T-cell (primary cell): ENCODE measurements at places on chromosomes 16 and 17.

- H3K4me1 ChIP-seq: peaks cover 3% of the 10 kb centered on the region
- DNase-seq: peak; percentile 79
- no peaks in the 10 kb centered on the region for H3K36me3 ChIP-seq
- no peaks in the 10 kb centered on the region for H3K27me3 ChIP-seq
Measured at GRCh38 chr16:15055141-15056053, 477 bp downstream of the NTAN1 start.

DNA sequence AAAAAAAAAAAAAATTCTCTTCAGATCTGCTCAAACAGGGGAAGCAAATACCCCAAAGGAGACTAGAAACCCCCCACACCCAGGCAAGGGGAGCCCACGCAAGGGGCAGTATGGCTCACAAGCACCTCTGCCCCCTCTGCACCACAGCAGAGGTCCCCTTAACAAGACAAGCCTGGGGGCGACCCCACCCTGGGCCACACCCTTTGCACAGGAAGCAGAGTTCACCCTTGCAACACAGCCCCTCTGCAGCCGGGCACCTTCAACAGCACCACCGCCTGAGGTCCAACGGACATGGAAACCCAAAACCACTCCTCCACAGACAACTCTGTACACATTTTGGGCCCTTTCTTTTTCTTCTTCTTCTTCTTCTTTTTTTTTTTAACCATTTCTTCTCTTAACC lies 12.8 kb downstream of the AXIN1 start:
- no peak overlapping the region for H3K27ac ChIP-seq
- no peak overlapping the region for H3K4me3 ChIP-seq
- peaks cover 3% of the 10 kb centered on the region for H3K36me3 ChIP-seq

DNA sequence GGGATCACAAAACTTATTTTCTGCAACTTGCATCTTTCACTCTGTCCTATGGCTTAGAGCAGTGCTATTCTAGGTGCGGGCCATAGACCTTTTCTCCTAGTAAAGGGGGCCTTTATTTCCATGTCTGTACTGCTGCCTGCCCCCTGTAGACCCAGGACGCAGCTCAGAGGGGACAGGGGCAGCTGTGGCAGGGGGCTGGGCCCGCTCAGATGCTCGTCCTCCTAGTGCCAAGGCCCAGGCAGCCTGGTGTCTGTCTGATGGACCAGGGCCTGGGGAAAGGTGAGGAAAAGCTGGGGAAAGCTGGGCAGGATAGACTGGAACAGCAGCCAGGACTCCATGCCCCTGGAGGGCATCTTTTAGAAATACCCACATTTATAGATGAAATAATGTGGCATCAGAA lies 25.6 kb downstream of the VAC14 start:
- H3K27me3 ChIP-seq: no peaks in the 10 kb centered on the region
- DNase-seq: no peak
- H3K36me3 ChIP-seq: peaks cover 8% of the 10 kb centered on the region
- no peak overlapping the region for H3K27ac ChIP-seq

DNA sequence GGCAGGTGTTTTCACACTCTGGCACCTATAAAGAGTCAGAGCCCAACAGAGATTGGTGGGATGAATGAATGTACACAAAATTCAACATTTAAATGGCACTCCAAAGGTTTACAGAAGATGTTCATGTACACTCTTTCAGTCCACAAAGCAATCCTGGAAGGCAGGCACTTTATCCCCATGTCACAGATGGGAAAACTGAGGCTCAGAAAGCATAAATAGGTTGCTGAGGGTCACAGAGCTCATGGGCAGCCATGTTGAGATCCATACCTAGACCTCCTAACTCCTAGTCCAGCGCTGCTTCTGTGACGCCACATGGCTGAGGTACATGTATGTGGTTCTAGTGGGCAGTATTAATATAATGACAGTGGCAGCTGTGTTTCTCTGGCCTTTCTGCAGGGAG lies 157.7 kb upstream of the LHX1 start:
- H3K27ac ChIP-seq: no peak overlapping the region
- no peaks in the 10 kb centered on the region for H3K36me3 ChIP-seq
- no peaks in the 10 kb centered on the region for H3K4me1 ChIP-seq
- H3K27me3 ChIP-seq: peaks cover 50% of the 10 kb centered on the region
- no peak for DNase-seq

- no peaks in the 10 kb centered on the region for H3K27me3 ChIP-seq
- H3K4me1 ChIP-seq: peaks cover 32% of the 10 kb centered on the region
- H3K27ac ChIP-seq: peak overlapping the region; percentile 100
- DNase-seq: peak; percentile 53
Measured at GRCh38 chr17:45160447-45161287, 1.0 kb upstream of the HEXIM2 start.

- no peak overlapping the region for H3K27ac ChIP-seq
- H3K36me3 ChIP-seq: no peaks in the 10 kb centered on the region
- no peaks in the 10 kb centered on the region for H3K27me3 ChIP-seq
- H3K4me3 ChIP-seq: no peak overlapping the region
- H3K4me1 ChIP-seq: peaks cover 4% of the 10 kb centered on the region
- no peak for DNase-seq
Measured at GRCh38 chr16:11639925-11640899, 28.0 kb upstream of the SNN start.

GRCh38 chr16:27311448-27311830 lies 2.3 kb upstream of the IL4R start:
- peaks cover 35% of the 10 kb centered on the region for H3K4me1 ChIP-seq
- no peak overlapping the region for H3K27ac ChIP-seq
- peaks cover 3% of the 10 kb centered on the region for H3K27me3 ChIP-seq
- H3K36me3 ChIP-seq: no peaks in the 10 kb centered on the region
- no peak overlapping the region for H3K4me3 ChIP-seq

GRCh38 chr17:37720989-37721388 lies 23.9 kb downstream of the HNF1B start:
- H3K36me3 ChIP-seq: no peaks in the 10 kb centered on the region
- DNase-seq: no peak
- H3K4me3 ChIP-seq: no peak overlapping the region

GRCh38 chr17:51189162-51189561 lies 23.0 kb downstream of the NME2 start:
- no peak overlapping the region for H3K4me3 ChIP-seq
- no peaks in the 10 kb centered on the region for H3K36me3 ChIP-seq
- H3K27me3 ChIP-seq: no peaks in the 10 kb centered on the region
- H3K4me1 ChIP-seq: no peaks in the 10 kb centered on the region

DNA sequence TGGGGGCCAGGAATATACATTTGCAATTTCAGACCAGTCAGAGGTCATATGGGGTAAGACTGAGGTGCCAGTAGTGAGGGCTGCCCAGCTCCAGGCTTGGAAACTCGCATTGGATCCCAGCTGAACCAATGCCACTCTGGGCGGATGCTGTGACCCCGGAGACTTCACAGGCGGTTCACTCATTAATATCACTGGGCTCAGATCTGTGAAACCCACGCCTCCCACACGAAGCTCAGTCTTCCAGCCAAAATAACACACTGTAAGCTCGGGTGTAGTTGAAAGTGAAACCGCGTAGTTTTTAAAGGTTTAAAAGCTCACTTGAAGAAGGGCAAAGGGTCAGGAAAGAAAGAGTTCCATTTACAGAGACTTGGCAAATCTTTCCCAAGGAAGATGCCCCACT lies 254.8 kb downstream of the FOXL1 start:
- no peaks in the 10 kb centered on the region for H3K36me3 ChIP-seq
- H3K27ac ChIP-seq: no peak overlapping the region
- DNase-seq: no peak

DNA sequence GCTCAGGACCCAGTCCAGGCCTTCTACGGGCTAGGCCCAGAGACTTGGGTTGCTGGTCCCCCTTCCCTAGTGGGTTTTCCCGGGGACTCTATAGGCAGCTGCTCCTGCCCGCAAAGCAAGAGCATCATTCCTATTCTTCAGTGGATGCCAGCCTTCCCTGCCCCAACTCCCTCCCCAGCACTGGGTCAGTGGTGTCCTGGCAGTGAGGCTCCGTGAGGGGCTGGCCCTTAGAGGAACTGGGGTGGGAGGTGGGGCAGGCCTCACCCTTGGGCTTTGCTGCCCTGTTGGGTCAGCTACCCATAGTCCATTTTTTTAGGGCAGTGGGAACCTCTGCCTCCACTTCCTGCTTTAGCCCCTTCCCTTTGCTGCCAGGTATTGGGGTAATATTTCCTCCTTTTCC lies 7.9 kb upstream of the PLEKHG4 start:
- no peak for DNase-seq
- H3K4me1 ChIP-seq: no peaks in the 10 kb centered on the region
- no peak overlapping the region for H3K4me3 ChIP-seq
- H3K27me3 ChIP-seq: no peaks in the 10 kb centered on the region
- H3K27ac ChIP-seq: no peak overlapping the region
- peaks cover 8% of the 10 kb centered on the region for H3K36me3 ChIP-seq

DNA sequence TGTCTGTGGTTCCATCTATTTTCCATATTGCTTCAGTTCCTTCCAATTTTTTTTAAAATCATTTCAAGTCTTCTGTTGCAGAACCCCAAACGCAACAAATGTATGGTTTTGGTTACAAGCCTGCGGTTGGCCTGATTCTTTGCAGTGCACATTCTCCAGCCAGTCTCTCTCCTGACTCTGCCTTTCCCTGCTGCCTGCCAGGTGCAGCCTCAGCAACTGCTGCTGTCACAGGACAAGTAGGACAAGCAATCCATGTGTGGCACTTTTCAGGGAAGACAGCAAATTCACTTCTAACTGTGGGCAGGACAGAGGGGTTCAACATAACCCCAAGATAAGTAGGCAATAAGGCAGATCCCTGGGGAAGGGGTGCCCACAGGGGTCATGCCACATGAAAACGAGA lies 24.2 kb downstream of the EMP2 start:
- peaks cover 23% of the 10 kb centered on the region for H3K27me3 ChIP-seq
- no peaks in the 10 kb centered on the region for H3K36me3 ChIP-seq
- H3K4me3 ChIP-seq: no peak overlapping the region
- DNase-seq: no peak

DNA sequence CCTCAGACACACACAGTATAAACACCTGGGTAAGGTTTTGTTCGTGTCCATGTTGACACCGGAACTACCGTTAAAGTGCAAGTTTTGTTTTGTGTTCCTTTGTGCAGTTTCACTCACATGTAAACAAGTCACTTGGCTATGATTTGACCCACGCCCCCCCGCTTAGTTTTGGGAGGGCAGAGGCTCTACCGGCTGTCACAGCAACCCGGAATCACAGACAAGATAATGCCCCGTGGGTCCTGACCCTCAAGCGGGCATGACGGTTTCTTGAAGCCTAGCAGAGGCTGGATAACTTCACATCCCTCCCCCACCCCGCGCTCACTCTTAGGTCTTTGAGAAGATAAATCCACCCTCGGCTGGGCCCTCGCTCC lies 1.7 kb downstream of the RASD1 start:
- H3K27ac ChIP-seq: no peak overlapping the region
- no peak for DNase-seq
- H3K27me3 ChIP-seq: no peaks in the 10 kb centered on the region
- H3K36me3 ChIP-seq: peaks cover 19% of the 10 kb centered on the region
- H3K4me3 ChIP-seq: peak overlapping the region; percentile 23

GRCh38 chr16:15509051-15509592 lies 74.7 kb downstream of the BMERB1 start:
- peak; percentile 3 for DNase-seq
- H3K4me1 ChIP-seq: no peaks in the 10 kb centered on the region
- H3K4me3 ChIP-seq: no peak overlapping the region
- H3K27ac ChIP-seq: no peak overlapping the region

DNA sequence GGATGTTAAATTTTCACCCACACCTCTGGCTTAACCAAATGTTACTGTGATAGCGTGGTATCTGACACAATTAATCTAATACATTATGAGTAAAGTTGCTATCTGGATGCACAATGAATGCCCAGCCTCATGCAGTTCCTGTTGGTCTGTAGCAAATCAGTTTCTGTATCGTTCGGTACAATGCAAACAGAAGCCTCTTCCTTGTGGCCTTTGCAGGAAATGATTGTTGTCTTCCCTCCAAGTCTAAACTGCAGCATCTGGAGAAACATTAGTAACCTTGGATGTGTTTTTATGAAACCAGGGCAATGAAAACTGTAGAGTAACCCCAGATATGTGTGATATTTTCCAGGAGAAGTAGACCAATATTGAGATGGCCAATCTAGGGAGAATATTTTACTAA lies 46.8 kb downstream of the CYB561 start:
- no peak overlapping the region for H3K4me3 ChIP-seq
- H3K27ac ChIP-seq: no peak overlapping the region
- DNase-seq: no peak
- peaks cover 16% of the 10 kb centered on the region for H3K36me3 ChIP-seq
- H3K4me1 ChIP-seq: no peaks in the 10 kb centered on the region

DNA sequence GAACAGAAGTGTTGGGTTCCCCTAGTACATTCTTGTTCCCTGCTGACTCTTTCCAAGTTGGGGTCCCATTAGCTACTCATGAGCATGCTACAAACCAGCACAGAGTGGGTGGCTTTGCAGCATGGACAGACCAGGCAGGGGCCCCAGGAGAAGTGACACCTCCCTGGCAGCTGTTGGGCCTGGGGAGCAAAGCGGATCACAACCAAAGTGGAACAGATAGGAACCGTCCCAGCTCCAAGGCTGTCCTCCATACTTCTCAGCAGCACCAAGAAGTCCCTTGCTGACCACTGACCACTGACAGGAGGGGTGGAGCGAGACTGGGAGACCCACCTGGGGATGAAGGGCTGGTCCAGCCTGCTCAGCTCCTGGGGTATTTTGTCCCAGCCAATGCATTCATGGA lies 12.4 kb upstream of the GFAP start:
- no peak overlapping the region for H3K27ac ChIP-seq
- no peaks in the 10 kb centered on the region for H3K4me1 ChIP-seq
- no peak for DNase-seq
- no peak overlapping the region for H3K4me3 ChIP-seq
- peaks cover 5% of the 10 kb centered on the region for H3K27me3 ChIP-seq
- no peaks in the 10 kb centered on the region for H3K36me3 ChIP-seq

- no peaks in the 10 kb centered on the region for H3K36me3 ChIP-seq
- H3K4me1 ChIP-seq: peaks cover 21% of the 10 kb centered on the region
- no peaks in the 10 kb centered on the region for H3K27me3 ChIP-seq
- DNase-seq: peak; percentile 37
Measured at GRCh38 chr17:30323262-30323894, 10.5 kb downstream of the TMIGD1 start.

- no peak overlapping the region for H3K4me3 ChIP-seq
- H3K36me3 ChIP-seq: no peaks in the 10 kb centered on the region
- DNase-seq: no peak
- H3K27ac ChIP-seq: no peak overlapping the region
Measured at GRCh38 chr16:23709536-23709935, 3.5 kb downstream of the ERN2 start.

GRCh38 chr16:72840631-72841381 lies 207.1 kb downstream of the ZFHX3 start:
- H3K27ac ChIP-seq: no peak overlapping the region
- no peaks in the 10 kb centered on the region for H3K36me3 ChIP-seq
- H3K4me1 ChIP-seq: no peaks in the 10 kb centered on the region
- peaks cover 6% of the 10 kb centered on the region for H3K27me3 ChIP-seq
- H3K4me3 ChIP-seq: no peak overlapping the region

DNA sequence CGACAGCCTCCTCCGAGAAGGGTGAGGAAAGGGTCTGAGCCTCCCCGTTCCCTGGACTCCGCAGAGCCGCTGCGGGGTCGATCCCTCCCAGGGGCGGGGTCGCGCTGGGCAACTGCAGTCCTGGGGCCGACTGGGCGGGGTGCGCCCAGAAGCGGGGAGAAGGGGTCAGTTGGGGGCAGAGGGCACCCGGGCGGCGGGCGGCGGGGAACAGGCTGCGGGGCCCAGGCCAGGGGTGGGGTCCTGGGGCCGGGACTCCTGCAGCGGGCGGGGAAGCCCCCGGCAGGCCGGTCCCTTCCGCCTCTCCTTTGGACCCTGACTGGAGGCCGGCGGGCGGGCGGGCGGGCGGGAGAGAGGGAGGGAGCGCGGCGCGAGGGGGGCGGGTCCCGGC lies 352 bp downstream of the GGNBP2 start:
- H3K27me3 ChIP-seq: no peaks in the 10 kb centered on the region
- H3K27ac ChIP-seq: peak overlapping the region; percentile 88
- H3K4me3 ChIP-seq: peak overlapping the region; percentile 46
- DNase-seq: no peak
- H3K4me1 ChIP-seq: peaks cover 33% of the 10 kb centered on the region
- peaks cover 5% of the 10 kb centered on the region for H3K36me3 ChIP-seq
